Activated T-cell treated with anti-CD3 and anti-CD28 coated beads for 48 hours (primary cell): ENCODE measurements at places on chromosomes 6 and 20.

GRCh38 chr20:53829255-53829723 is 235.7 kb upstream of the ZNF217 start:
- no peak for DNase-seq

DNA sequence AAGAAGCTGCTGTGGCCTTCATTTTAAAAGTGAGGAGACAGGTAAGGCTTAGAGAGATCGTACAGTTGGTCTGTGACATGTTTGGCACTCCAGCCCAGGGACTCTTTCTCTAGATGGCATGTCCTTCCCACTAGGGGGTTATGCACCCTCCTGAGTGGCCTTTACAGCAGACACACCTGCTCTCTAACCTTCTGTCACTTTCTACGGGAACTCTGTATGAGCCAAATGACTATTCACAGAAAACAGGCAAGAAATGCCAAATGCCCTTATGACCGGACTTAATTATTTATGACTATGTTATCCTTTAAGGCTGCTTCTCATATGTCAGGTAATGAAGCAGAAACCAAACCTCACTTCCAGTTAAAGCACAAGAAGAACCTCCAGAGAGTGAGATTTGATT is 91.2 kb downstream of the MAP3K5 start:
- no peak for DNase-seq

GRCh38 chr6:130138116-130138908 is 84.4 kb downstream of the SAMD3 start:
- DNase-seq, result no peak

GRCh38 chr6:128806261-128806660 is 76.7 kb upstream of the LAMA2 start:
- DNase-seq, result no peak
